DMS79 treated with DMSO at 0.1 percent for 48 hours (cell line): ENCODE measurements at places on chromosomes 5 and 9.

GRCh38 chr5:71533615-71534014 is 53.5 kb upstream of the MCCC2 start:
- no peak for DNase-seq

DNA sequence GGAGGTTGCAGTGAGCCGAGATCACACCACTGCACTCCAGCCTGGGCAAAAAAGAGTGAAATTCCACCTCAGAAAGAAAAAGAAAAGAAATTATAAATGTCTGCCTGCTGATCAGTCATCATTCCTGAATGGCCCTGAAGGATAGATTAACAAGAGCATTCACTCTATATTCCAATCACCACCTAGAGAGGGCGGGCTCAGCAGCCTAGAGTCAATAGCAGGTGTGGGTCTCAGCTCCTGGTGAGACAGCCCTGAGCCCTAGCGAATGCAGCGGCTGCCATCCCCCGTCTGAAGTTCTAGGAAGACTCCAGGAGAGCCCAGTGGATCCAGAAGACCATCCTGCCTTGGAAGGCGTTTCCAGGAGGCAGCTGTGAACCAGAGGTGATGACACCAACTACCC is 12.0 kb downstream of the FBP1 start:
- no peak for DNase-seq

- no peak for DNase-seq
Observed at GRCh38 chr5:133242221-133242835, 190.5 kb downstream of the HSPA4 start.

GRCh38 chr5:1552521-1553255 is 28.9 kb upstream of the LPCAT1 start:
- DNase-seq = peak; percentile 83

DNA sequence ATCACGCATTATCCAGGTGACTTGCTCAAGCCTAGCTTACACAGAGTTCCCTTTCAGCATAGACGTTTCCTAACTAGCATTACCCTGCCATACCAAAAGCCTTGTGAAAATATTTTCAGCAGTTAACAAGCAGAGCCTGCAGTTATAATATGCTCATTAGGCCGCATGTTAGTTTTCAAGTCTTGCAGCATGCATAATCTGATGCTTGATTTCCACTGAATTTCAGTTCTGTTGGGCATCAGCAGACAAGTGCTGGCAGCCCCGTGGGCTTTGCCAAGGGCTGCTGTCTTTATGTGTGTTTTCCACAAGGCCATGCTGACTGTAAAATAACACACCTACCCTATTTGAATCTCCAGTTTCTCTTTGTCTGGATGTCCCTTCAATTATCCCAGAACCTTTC is 491.0 kb upstream of the WWC1 start:
- DNase-seq = no peak

DNA sequence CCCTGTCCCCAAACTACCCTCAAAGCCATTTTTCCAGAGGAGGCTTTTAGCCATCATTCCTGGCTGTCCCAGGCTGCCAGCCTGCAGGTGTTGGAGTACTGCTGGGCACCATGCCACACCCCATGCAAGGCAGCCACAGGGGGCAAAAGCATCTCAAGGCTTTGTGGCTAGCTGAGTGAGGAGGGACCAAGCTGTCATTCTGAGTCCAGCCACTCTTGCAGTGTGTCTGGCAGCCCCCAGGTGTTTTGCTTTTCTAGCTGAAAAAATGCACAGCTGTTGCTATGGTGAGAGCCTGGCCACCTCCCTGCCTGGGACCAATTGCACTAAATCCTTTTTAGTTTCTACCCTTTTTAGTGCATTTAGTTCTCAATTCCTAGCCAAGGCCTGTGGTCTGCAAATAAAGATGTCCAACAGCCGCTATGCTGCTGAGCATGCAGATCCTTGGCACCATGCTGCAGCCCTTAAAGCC is 50.4 kb upstream of the PTGS1 start:
- peak; percentile 86 for DNase-seq

DNA sequence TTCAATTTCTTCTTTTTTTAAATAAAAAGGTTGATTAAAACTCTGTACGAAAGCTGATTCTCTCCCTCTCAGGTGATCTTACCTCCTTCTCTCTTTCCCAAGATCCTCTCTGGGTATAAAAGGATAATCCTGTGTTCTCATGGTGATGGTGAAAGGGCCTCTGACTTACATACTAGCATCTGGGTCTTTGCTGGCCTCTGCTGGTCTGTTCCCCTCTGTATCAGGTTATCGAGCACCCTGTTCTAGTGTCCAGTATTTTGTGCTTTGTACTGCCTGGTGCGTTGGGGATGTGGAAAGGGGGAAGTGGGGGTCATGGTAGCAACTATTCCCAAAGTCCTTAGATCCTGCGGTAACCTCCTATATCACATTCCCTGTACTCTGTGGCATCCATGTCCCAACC is 328.9 kb downstream of the NR2F1-AS1 start:
- DNase-seq = no peak

- DNase-seq = no peak
Observed at GRCh38 chr5:115755675-115756074, 60.8 kb downstream of the CDO1 start.

GRCh38 chr9:87696641-87697040 is 29.3 kb upstream of the CTSL start:
- DNase-seq = no peak

GRCh38 chr5:80033513-80033912 is 1.6 kb upstream of the THBS4 start:
- no peak for DNase-seq

DNA sequence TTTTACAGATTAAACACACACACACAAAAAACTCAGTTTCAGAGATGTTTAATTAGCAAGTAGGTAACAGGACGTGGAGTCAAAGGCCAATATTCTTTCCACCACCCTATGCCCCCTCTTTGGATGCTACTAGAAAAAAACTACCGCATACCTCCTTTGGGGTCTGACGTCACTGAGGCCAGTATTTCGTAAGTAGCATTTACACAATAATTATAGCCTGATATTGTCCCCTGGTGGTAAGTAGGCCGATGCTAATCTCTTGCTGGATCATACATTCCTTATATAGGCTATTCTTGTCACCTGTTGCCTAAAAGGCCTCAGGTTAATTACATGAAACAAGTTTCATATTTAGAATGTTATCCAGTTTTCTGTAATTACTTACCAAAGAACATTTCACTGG is 21.0 kb upstream of the SMARCA2 start:
- no peak for DNase-seq

DNA sequence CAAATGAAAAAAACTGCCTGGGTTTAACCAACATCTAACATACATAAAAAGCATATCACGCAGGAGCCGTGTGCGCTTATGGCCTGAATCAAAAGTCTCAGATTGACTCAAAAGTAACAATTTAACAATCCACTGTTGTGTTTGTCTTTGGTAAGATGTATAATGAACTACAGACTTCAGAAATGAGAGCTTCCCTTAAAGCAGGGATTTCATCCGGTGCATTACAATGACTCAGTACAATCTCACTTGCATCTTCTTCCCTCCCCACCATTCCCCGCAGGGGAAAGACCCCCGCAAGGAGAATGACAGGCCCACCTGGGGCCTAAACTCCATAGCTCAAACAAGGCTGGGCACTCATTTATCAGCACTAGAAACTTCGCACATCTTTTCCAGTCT is 1.4 kb downstream of the ZFR start:
- DNase-seq = no peak

GRCh38 chr5:40429258-40430100 is 250.2 kb upstream of the PTGER4 start:
- no peak for DNase-seq

DNA sequence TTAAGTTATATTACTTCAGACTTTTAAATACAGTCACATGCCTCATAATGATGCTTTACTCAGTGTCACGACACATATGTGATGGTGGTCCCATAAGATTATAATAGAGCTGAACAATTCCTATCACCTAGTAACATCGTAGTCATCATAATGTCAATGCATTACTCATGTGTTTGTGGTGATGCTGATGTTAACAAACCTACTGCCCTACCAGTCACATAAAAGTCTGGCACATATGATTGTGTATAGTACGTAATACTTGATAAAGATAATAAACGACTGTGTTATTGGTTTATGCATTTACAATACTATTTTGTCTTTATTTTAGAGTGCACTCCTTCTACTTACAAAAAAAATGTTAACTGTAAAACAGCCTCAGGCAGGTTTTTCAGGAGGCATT is 103.7 kb downstream of the PAM start:
- no peak for DNase-seq

DNA sequence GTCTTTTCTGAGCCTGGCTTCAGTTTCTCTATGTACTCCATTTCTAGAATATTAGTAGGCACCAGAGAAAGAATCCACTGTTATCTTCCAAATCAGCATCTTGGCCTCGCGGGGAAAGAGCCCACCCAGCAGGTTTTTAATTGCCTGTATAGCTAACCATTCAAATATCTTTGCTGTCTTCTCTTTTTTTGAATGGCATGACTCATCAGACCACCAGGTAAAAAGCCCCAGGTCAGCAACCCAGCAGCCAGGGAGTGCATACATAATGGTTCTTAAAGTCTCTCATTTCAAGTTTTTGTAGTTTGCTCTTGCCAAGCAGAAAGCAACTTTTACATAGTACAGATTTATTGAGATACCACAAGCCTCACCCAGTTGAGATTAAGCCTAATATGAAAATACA is 50.7 kb downstream of the TMEM167A start:
- DNase-seq = no peak

DNA sequence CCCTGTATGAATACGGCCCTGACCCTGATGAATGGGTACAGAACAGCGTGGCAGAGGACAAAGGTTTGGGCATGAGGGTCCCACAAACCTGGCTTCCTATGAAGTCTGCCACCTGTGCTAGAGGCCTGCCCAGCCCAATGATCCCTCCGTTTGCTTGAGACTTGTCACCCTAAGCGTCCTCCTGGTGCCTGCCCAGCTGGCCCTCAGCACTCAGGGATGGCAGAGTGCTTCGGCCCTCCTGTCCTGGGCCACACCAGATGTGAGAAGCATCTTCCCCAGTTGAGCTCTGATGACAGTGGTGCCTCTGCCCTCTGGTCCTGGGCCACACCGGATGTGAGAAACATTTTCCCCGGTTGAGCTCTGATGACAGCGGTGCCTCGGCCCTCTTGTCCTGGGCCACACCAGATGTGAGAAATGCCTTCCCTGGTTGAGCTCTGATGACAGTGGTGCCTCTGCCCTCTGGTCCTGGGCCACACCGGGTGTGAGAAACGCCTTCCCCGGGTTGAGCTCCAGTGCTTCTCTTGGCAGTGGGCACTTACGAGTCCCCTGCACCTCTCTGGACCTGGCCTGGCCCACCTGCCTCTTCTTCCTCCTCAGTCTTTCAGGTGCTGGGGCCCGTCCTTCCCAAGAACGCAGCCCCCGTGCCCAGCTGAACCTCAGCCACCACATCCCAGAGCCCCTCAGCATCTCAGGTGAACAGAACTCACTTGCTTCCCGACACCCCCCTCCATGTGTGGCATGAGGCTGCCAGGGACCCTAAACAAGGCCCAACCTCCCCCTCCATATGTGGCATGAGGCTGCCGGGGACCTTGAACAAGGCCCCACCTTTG is 253.1 kb upstream of the IRX1 start:
- DNase-seq = no peak

GRCh38 chr5:117888688-117889087 is 1099.7 kb downstream of the DTWD2 start:
- DNase-seq = no peak

- no peak for DNase-seq
Observed at GRCh38 chr9:102237094-102237493, 498.6 kb upstream of the GRIN3A start.

GRCh38 chr9:19642256-19642655 is 146.6 kb downstream of the SLC24A2 start:
- DNase-seq = no peak

DNA sequence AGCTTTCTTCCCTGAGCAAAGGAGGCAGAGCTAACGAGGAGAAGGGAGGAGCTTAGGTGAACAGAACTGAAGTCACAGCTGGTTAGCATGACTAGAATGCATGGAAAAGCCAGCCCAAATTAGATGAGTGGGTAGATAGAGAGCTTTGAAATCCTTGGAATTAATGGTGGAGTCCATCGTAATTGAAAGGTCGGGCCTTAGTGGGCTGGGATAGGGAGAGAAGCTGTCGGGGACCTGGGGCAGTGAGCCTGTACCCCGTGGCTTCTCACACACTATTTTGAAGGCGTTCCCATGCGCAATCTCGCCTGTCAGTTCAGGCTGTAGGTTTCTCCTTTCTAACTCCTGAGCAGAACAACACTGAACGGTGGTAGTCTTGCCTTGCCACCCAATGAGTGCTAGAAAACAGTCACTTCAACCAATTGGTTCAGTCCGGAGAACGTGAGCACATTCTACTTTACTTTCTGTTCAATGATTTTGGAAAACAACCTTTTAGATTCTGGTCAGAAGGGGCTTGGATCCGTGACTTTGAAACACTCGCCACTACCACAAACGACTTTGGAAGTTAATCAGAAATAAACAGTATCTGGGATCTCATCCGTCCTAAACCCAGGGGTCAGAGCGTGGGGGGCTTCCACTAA is 655 bp upstream of the RAI14 start:
- DNase-seq = no peak

- peak; percentile 63 for DNase-seq
Observed at GRCh38 chr5:96614110-96614691, 48.0 kb upstream of the CAST start.

DNA sequence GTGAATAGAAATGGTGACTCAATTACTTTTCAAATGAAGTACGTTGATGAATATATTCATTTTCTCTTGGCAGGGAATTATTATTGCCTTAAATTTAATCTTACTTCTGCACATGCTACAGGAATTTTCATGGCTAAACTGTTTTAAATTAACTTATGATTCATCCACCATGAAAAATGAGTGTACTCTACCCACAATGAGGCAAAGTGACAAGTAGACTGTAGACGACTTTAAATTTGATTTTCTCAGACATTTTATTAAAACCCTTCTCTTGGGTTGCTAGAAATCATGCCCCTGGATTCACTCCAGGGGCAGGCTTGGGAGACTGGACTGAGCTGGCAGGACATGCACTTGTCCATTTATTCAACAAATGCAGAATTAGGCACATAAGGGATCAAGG is 23.5 kb upstream of the ERAP2 start:
- DNase-seq = no peak

GRCh38 chr5:43469671-43470391 is 13.8 kb downstream of the TMEM267 start:
- DNase-seq = no peak

GRCh38 chr9:95775191-95775590 is 100.3 kb upstream of the ERCC6L2 start:
- DNase-seq = no peak
